ENCODE measurements at places on chromosomes 11 and 22.

DNA sequence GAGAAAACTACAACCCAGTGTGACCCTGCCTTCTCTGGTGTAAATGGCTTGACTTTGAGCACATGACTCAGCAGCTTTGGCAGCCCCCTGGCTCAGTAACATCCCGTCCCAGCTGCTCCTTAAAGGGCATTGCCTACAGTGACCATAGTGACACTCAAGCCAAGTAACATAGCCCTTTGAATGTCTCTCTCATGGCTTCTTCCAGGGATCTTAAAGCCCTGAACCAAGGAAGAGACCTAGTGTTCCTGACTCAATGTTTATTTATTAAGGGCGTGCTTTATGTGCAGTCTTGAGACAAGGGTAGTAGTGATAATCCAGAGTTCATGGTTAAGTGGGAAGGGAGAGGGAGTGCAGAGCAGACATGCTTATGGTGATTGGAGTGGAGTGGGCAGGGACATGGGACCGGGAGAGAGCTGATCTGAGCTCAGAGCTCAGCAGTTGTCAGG, 125.7 kb downstream of the PARVA start:
- no peak for DNase-seq

DNA sequence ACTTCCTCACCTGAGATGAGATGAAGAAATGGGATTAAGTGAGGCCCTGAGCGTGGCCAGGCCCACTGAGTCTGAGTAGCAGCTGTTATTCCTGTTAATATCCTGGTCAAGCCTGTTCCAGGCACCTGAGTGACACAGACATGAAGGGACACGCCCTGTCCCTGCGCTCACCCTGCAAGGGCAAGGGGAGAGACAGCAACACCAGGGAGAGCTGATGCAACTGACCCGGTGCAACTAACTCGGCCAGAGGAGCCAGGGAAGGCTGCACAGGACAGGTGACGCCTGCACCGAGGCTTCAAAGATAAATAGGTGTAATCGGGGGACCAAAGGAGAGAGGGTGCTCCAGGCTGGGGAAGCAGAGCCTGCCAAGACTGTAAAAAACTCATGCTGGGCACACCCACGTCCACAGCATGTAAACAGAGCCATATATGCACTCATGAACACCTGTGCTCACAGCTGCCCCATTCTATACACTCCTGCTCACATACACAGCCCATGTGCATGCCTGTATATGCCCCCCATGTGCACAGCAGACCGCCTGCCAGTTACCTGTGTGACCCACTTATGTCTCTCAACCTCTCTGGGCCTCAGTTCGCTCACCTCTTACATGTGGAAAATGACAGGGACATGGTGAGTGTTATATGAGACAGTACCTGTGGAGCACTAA, 22.8 kb upstream of the GCAT start:
- DNase-seq = no peak

- no peak for DNase-seq
These were observed 31.3 kb downstream of the SLC1A2 start for GRCh38 chr11:35388061-35388460.

GRCh38 chr11:42410251-42410955, 901.4 kb upstream of the API5 start:
- DNase-seq = peak; percentile 44

GRCh38 chr11:46335271-46335670, 12.0 kb upstream of the DGKZ start:
- DNase-seq = no peak

DNA sequence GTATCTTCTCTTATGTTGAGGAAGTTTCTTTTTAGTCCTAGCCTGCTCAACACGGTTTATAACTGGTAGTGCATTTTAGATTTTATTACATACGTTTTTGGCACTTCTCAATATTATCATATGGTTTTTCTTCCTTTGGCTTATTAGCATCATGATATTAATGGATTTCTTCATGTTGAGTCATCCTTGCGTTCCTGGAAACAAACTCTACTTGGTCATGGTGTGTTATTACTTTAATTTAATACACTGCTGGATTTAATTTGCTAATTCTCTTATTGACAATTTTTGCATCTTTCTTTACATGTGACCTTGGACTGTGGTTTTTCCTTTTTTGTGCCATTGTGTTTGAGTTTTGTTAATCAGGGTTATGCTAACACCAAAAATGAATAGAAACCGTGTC, 20.5 kb downstream of the IGF2 start:
- peak; percentile 49 for DNase-seq

- DNase-seq = no peak
These were observed 54.2 kb upstream of the KCNQ1OT1 start for GRCh38 chr11:2754008-2754407.

GRCh38 chr11:57482782-57483561, 22.6 kb downstream of the RTN4RL2 start:
- DNase-seq = peak; percentile 27

DNA sequence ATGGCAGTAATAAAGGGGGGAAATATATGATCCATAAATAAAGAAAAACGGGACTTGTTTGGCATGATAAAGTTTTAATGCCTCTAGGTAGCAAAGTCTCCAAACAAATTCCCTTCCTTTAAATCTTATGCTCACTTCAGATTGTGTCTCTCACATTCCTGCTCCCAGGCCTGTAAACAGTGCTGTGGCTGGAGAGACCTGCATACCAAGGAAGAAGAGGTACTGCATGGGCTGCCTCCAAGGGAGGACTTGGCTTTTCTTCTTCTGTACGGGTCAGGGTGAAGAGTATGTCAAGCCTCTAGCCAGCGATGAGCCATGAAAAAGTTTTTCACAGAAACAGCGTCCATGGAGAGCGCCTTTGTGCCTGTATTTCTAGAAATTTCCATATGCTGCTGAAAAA, 161.8 kb downstream of the KIRREL3 start:
- DNase-seq = no peak

- no peak for DNase-seq
These were observed 53.2 kb downstream of the FAM76B start for GRCh38 chr11:95736355-95736754.

DNA sequence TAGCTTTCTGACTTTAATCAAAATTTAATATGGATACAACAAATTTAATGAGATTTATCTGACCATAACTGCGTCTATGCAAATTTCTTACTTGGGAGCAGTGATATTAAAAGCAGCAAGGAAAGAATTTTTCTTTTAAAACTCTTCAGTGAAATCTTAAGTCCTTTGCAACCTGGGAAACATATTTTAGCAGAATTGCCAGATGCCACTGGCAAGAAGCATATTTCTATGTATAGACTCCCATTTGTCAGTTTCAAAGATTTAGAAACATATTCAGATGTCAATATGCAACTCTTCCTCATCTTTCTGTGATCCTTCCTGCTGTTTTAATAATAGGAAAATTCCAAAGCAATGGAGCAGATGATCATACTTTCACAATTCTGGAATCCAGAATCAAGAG, 911.3 kb downstream of the LUZP2 start:
- DNase-seq = no peak

DNA sequence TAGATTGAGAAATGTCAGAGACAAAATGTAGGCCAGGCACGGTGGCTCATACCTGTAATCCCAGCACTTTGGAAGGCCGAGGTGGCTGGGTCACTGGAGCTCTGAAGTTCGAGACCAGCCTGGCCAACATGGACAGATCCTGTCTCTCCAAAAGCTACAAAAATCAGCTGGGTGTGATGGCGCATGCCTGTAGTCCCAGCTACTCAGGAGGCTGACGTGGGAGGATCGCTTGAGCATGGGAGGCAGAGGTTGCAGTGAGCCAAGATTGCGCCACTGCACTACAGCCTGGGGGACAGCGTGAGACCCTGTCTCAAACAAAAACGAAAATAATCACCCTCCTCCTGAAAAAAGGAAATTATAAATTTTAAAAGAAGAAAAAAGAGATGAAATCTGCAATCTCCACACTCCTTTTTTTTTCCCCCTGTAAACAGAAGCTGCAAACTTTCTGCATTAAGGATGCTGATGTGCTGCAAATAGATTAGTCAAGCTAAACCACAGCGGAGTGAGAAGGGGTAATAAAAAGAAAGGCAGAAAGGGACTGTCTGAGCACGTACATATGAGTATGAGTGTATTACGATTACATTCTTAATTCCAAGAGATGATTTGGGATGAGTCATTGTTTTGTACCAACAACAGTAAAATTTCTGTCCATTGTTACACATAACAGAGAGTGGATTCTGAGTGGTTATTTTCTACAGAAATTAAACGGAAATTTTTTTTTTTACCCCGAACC, 87.3 kb downstream of the SIK3 start:
- peak; percentile 95 for DNase-seq

- DNase-seq = no peak
These were observed 24.7 kb downstream of the PAMR1 start for GRCh38 chr11:35500744-35501143.

DNA sequence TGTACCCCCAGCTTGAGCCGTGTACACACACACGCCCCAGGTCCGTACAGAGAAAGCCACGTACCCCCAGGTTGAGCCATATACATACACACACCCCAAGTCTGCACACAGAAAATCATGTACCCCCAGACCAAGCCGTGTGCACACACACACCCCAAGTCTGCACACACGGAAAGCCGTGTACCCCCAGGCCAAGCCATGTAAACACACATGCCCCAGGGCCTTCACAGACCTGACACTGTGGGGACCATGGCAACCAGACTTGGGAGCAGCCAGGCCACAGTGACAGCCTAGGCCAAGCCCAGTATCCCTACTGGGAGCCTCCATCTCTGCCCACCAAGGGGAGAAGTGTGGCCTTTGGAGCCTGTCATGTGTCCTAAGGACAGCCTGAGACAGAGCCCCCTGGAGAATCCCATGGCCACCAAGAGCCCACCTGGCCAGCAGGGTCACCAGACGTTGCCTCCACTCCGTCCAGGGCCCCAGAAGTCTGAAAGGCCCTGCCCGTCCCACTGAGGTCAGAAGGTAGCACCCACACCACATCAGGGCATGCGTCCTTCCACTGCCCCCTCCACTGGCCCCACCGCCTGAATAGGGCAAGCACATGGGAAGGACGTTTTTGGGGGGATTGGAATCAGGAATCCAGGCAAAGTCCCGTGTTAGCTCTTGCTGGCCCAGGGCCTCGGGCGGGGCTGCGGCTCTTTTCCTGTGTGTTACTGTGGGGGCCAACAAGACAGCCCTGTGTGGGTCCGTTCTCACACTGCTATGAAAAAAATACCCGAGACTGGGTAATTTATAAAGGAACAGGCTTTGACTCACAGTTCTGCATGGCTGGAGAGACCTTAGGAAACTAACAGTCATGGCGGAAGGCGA, 636.7 kb downstream of the TBC1D22A start:
- no peak for DNase-seq

DNA sequence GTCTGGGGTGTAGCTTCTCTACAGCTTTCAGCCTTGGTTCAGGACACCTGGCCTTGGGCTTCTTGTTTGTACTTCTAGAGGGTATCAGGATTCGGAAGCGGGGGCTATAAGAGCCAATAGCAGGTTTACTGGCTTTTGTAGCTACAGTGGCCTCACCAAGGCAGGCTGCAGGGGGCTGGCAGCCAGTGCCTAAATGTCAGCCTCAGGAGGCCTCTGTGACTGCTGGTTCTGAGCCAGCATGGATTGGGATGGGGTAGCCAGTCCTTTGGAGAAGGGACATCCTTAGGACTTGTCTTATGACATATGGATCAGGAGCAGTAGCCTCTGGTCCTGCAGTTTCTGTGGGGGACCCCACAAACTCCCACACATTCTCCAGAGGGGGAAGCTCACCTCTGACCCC, 29.9 kb downstream of the EIF3F start:
- no peak for DNase-seq

GRCh38 chr11:31652528-31652927, 143.0 kb downstream of the ELP4 start:
- no peak for DNase-seq

DNA sequence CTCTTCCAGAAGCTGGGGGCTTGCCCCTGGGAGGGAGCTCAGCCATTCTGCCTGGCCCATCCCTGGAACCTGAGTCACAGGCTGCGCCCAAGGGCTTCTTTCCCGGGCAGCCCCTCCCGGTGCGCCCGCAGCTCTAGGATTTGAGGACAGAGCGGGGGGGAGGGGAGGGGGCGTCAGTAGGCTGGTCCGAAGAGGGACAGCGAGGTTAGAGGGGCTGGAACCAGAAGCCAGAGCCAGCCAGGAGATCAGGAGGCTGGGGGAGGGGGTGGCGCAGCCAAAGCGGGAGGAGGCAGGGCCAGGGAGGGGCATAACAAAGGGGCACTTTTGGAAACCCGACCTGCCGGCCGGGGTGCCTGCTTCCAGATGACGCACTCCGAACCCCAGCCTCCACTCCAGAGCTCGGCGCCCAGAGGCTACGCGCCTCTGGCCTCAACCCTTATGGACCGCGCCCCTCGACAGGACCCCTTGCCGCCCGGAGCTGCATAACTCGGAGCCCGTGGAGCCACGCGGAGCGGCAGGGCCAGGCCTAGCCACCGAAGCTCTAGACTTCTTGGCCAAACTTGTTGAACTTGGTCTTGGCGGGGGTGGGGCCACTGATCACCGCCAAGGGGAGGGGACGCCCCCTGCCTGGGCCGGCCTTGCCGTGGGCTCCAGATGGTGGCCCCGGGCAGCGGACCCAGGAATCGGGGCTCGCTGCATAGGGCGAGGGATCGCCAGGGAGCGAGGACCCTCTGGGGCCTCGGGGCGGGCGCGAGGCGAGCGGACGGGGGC, 744 bp downstream of the PACSIN3 start:
- peak; percentile 80 for DNase-seq

DNA sequence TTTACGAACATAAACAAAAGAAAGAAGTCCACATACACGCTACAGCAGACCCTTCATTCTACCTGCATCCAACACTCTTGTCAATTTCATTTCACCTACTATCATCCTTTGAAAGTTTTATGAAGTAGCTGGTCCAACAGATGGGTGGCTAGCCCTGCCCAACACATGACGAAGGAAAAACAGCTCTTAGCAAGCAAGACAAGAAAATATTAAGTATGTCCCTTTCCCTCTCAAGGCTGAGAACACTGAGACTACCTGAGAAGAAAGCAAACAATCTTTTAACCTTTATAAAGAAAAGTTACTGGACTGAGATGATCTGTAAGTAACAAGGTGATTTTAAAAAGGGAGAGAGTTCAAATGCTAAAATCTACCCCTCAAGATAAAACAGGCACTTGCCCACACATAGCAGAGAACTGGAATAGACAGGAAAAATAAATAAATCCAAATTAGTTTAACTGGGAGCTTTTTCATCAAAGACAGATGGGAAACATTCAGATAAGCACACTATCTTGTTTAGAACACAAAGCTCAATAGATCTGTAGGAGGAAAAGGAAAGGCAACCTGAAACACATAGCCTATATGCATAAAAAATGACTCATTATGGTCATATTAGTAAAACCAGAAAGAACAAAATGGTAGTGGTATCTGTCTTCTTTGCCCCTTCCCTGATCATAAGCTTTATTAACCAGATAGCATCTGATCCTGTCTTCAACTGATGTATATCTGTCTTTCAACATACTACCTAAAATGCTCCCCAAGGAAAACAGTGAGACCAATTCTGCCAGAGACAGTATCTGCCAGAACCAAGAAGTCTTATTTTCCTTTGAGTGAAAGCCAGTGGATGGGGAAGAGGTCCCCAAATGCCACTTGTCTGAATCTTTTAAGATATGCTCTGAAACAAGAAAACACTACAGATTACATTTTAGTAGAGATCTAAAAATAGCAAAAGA, 104.3 kb downstream of the MRTFA start:
- no peak for DNase-seq

GRCh38 chr11:44752713-44753112, 26.0 kb downstream of the TSPAN18 start:
- peak; percentile 88 for DNase-seq
